ENCODE measurements at places on chromosomes 12 and 14.

DNA sequence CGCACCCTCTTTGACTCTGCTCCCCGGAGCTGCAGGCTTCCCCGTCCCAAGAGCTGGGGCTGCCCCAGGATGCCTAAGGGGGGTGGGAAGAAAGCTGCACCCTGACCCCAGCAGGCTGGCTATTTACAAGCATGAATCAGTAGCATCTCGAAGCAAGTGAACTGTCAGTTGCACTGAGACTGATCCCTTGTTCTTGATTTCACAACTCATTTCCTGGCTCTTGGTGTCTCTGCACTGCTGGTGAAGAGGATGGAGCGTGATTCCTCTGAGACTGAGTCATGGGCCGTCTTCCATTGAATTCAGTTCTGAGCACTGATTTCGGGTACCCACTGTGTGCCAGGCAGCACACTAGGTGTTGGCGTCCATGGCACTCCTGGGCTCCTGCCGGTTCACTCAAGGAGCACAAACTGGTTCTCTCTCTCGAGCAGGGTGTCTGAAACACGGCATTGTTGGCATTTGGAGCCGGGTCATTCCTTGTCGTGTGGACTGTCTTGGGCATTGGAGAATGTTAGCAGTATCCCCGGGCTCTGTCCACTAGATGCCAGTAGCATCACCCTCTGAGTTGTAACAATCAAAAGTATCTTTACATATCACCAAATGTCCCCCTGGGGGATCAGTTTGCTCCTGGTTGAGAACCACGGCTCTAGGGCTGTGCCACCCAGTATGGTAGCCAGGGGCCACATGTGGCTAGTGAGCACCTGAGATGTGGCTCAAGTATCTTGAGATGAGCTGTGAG is 86.9 kb downstream of the RIN3 start:
- DNase-seq, result no peak

DNA sequence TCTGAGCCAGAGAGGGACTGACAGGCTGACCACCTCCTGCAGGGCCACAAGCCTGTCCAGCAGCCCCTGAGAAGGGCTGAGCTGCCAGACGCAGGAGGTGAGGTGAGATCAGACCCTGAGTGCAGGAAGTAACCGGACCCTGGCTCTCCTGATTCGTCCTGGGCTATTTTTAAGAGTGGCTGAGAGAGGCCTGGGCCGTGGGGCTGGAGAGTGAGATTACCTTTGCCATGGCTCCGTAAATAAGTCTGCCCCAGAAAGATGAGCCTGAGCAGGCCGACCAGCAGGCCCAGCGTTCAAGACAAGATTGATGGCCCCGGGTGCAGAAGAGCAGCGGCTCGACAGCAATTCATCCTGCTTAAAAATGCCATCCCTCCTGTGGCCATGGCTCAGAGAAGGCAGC is 54.2 kb downstream of the SPTB start:
- DNase-seq, result no peak

DNA sequence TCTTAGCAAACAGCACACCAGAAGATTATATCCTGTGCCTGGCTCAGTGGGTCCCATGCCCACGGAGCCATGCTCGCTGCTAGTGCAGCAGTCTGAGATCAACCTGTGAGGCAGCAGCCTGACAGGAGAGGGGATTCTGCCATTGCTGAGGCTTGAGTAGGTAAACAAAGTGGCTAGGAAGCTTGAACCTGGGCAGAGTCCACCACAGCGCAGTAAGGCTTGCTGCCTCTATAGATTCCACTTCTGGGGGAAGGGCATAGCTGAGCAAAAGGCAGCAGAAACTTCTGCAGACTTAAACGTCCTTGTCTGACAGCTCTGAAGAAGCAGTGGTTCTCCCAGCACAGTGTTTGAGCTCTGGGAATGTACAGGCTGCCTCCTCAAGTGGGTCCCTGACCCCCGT is 210.3 kb downstream of the RMST start:
- no peak for DNase-seq

GRCh38 chr14:21106176-21106497 is 5.3 kb downstream of the TMEM253 start:
- no peak for DNase-seq

- DNase-seq, result no peak
Measured at GRCh38 chr14:36955376-36955775, 217.0 kb downstream of the SLC25A21 start.

GRCh38 chr14:54377501-54377900 is 19.3 kb upstream of the CDKN3 start:
- DNase-seq, result no peak

GRCh38 chr12:121578230-121579189 is 2.3 kb downstream of the KDM2B start:
- DNase-seq, result no peak

DNA sequence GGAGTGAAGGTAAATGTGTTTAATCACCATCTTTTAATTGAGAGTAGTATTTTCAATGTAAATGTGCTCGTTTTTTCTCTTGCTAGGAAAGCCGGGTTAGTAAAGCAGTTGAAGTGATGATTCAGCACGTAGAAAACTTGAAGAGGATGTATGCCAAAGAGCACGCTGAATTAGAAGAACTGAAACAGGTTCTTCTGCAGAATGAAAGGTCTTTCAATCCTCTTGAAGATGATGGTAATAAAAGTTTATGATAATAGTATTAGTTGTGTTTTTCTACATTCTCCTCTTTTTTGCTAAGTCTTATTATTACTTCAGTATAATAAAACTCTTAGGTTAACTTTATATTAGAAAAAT is 93.9 kb downstream of the DNAI7 start:
- DNase-seq, result no peak

DNA sequence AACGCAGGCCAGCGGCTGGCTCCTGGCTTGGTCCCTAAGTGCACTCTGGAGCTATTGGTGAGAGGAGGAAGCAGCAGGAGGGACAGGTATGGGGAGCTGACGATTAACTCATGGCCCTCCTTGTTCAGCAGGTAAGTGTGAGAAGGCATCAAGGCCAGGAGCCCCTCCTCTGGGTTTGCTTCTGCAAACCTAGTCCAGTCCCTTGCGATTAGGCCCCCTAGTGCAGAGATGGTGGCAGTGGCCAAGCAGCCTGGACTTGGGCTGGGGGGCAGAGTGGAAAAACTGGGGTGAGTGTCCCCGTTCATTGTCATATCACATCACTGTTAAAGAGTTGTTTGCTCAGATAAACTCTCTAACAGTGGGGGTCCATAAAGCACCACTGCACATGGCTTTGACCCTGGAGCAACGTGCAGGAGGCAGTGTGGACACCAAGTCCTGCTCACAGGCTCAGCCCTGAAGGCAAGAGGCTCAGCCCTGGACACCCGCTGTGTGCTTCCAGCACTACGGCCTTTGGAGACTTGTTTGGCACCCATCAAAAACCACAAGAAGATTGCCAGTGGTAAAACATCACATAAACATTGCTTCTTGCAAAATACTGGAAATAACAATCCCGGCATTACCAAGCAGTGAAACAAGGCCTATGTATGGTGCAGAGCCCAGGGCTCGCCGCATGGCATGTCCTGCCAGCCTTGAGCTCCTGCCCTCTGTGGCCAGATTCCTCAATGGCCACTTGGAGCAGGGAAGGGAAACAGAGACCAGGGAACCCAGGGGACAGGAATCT is 184.3 kb upstream of the RTL1 start:
- no peak for DNase-seq

DNA sequence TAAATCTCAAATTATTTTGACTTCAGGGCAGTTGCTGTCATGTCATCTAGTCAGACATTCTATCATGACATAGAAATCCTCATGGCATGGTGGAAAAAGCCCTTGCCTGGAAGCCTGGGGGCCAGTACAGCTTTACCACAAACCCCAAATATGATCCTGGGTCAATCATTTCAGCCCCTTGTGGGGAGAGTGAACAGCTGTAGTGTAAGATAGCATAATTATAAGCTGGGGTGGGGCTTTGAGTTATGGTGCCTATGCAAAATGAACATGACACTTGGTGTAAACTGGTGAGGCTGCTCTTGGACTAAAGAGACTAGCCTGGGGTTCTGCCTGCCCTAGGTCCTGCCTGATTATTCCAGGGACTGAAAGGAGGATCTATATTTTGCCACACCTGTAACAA is 207.7 kb upstream of the DDHD1 start:
- DNase-seq, result no peak

GRCh38 chr14:99249389-99249788 is 22.6 kb downstream of the BCL11B start:
- no peak for DNase-seq

GRCh38 chr12:115223322-115223721 is 539.3 kb upstream of the TBX3 start:
- DNase-seq, result no peak
